ENCODE measurements at places on chromosomes 13 and 19. TPM values are rescaled to one million over a fixed set of nuclear protein-coding genes. Genes with fewer than 3 reads are reported as not detected.

The SIGLEC11 gene
- 0.35 TPM for polyA plus RNA-seq

The NECTIN2 gene
- polyA plus RNA-seq: 83.0 TPM

The BRME1 gene
- 2.9 TPM for polyA plus RNA-seq

The ZDHHC20 gene
- 13.4 TPM for polyA plus RNA-seq

The ATP4A gene
- 74.4 TPM for polyA plus RNA-seq

The SYNGR4 gene
- polyA plus RNA-seq: not detected

The TMEM238 gene
- 0.90 TPM for polyA plus RNA-seq

The EMP3 gene
- 89.1 TPM for polyA plus RNA-seq

The UBE2L5 gene
- not detected for polyA plus RNA-seq
